ENCODE measurements at places on chromosomes 3 and 15.

GRCh38 chr15:59918994-59919951 lies 84.8 kb upstream of the FOXB1 start:
- no peak for DNase-seq

DNA sequence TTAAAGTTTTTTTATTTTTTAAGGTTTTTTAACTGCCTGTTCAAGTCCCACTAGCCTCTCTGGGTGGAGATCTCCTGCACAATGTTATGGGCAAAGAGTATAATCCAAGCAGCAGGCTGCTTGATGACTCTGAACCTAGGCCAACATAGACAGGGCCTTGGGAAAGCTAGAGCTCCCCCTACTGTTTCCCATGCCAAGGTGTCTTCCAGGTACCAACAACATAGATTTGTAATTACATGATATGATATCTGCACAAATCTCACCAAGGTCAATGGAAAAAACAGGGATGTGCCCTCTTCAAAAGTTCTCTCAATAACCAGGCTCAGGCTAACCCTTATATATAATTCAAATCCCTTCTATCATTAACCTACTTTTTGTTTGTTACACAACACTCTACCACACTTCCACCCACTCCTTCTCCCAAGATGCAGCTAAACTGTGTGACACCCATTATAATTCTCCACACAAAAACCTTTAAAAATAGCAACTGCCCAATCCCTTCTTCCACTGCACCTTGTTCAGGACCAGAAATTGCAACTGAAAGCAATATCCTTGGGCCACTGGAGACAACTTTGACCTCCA lies 43.8 kb downstream of the RBM15B start:
- no peak for DNase-seq

GRCh38 chr15:31571676-31572075 lies 245.0 kb downstream of the KLF13 start:
- no peak for DNase-seq

DNA sequence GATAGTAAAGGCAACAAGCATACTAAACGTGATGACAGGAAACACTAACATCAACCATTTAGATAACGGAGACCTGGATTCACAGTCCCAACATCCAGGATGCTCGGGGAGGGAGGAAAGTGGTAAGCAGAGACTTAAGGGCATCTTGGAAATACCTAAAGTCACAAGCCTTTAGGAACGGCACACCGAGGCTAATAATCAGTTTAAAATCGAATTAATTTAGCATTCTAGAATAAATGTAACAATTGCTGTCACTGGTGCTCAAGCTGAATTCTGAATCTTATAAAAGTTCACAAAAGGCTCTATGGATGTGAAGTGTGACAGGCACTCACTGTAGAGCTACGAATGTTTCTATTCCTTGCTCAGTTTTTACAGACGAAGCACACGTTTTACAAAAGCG lies 1.3 kb downstream of the CD47 start:
- DNase-seq, result no peak

DNA sequence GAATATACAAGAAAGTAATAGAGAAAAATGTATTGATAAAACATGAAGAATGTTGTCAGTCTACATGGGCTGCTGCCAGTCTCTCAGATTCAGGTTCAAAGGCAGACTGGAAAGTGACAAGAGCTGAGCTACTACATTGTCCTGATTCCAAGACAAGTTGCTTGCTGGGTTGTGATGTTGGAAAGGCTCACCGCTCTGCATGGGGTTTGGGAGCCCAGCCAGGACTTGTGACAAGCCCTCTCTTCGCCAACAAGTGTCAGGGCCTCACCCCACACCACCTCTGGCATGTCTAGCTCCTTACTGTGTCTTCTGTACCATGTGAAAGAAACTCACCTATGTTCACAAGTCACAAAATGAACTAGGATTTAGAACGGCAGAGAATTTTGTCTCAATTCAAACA lies 43.0 kb upstream of the SH3GL3 start:
- no peak for DNase-seq

- DNase-seq, result no peak
Observed at GRCh38 chr3:151282921-151283320, 4.6 kb upstream of the P2RY14 start.

GRCh38 chr3:156649681-156650080 lies 24.7 kb upstream of the TIPARP start:
- no peak for DNase-seq

DNA sequence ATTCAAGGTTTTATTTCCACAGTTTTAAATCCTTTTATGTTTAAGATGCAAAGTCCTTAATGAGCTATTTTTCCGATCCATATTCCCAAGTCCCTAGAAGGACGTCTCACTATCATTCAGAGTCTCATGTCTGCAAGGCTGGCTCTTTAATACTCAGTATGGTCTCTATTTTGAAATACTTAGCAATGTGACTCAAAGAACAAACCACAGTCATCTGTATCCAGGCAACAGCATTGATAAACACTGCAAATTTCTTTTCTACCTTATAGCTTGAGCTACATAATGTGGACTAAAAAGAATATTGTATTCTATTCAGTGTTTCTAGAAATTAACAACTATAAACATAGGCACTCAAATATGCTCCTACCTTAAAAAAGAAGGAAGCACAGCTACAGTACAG lies 588.3 kb upstream of the NAALADL2 start:
- DNase-seq, result no peak

DNA sequence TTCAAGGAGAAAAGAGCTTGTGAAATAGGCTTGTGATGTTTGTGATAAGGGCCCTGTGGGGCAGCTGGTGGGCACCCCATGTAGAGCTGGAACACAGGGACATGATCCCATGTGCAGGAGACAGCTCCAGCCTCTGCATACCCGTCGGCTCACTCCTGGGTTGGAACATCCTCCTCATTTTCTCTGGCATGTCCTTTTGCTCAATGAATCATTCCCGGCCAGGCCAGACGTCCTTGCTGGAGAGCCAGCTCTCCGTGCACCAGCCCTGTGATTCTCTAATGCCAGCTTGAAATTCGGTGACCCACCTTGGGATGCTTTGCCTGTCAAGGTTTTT lies 77.3 kb downstream of the SMAD3 start:
- no peak for DNase-seq

GRCh38 chr15:74278207-74278606 lies 42.1 kb downstream of the CCDC33 start:
- no peak for DNase-seq

DNA sequence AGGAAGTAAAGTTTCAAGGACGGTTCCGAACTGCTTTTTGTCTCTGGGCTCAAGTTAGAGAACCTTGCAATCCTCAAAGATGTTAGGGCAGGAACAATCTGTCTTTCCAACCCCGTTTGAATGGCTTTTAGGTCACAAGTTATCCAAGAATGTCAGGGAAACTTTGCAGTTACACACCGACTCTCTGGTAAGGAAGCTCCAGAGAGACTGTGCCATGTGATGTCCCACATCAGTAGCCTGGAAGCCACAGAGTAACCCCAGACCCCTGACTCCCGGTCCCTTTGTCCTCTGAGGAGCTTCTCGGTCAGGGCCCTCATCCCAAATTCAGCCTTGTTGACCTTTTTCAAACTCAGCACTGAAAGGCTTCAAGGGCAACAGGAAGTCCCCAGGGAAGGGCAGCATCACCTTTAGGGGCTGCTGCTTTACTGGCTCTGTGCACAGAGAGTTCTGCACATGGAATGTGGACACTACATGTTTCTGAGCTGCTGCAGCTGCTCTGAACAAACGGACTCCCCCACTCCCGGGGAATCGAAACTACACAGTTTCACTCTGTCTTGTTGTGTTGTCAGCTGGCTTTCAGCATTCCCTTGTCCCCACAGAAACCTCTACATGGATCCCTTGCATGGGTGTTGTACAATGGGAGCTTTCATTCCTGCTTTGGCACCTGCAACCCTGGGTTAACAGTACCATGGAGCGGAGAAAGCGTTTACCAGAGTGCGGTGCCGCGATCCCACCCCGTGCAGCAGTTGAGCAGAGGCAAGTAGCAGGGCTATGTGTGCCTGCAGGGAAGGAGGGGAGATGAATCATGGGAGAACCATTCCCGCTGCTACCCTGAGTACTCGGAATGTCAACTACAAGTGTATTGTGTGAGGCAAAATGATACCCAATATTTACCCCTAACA lies 408.2 kb upstream of the THBS1 start:
- no peak for DNase-seq
